Esophagus mucosa (tissue), 1 donor: ENCODE measurements at places on chromosomes 6 and 20. TPM values are rescaled to one million over a fixed set of nuclear protein-coding genes. Genes with fewer than 3 reads are reported as not detected.

The BPIFB1 gene
- total RNA-seq: 8.3 TPM

GRCh38 chr6:12111363-12111670, 99.2 kb downstream of the HIVEP1 start:
- ATAC-seq: no peak

The EYA4 gene
- 0.20 TPM for total RNA-seq

DNA sequence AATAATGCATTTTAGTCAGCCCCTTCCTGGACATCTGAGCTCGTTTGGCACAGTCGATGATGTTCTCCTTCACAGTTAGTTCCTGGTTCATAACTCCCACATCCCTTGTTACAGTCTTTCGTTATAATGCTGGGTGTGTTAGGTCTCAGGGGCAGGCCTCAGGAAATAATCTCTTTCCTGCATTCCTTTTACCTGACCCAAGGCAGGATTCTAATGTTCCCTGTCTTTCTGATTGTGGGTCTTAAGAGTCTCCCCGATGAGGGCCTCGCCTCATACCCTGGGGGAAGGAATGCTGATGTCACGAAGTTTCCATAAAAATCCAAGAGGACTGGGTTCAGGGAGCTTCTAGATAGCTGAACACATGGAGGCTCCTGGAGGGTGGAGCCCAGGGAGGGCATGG, 104.0 kb upstream of the CARMIL1 start:
- peak; percentile 58 for ATAC-seq

The CALHM5 gene
- 0.12 TPM for total RNA-seq

DNA sequence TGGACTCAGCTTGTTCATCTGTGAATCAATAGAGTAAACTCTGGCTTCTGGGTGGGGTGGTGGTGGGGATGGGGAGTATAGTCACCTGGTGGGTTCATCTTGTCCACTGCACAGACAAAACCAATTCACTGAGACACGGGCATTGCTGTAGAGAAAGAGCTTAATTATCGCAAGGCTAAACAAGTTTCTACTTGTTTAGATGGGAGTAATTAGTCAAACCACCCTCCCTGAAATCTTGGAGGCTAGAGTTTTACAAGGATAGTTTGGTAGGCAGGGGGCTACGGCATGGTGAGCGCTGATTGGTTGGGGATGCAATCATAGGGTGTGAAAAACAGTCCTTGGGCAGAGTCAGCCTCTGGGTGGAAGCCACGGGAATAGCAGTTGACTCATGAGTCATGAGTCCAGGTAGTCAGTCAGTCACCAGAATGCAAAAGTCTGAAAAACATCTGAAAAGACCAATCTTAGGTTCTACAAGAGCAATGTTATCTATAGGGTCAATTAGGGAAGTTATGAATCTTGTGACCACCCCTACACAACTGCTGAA, 77.8 kb downstream of the STMND1 start:
- no peak for ATAC-seq

- ATAC-seq: no peak
Measured at GRCh38 chr6:147310521-147310920, 106.3 kb downstream of the STXBP5 start.

The CYP21A2 gene
- total RNA-seq: 0.60 TPM

- ATAC-seq: peak; percentile 14
Measured at GRCh38 chr6:157832250-157832967, 9.4 kb downstream of the SNX9 start.

DNA sequence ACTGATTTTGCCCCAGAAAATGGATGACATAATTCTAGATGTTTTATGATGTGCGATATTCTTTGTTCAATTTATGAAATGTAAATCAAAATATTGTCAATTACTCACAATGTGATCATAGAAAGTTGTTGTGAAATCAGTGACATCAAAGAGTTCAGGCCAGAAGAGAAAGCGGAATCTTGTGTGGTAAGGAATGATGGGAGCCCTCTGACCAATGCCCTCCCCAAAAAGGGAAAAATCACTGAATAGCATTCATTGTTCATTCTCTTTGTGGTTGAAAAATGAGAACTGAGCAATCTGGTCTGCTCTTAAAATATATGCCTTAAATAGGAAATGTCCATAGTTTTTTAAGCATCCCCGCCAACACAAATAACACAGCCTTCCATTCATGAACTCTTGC, 247.1 kb upstream of the GRIK2 start:
- ATAC-seq: no peak

GRCh38 chr20:63553933-63554290, at the start of gene FNDC11:
Gene FNDC11 (plus strand): TSS chr20:63554159. CDS start chr20:63555664, 1,505 bp downstream.
- peak; percentile 24 for ATAC-seq
